A172 (cell line): ENCODE measurements at places on chromosomes 12 and 14. TPM values are rescaled to one million over a fixed set of nuclear protein-coding genes. Genes with fewer than 3 reads are reported as not detected.

DNA sequence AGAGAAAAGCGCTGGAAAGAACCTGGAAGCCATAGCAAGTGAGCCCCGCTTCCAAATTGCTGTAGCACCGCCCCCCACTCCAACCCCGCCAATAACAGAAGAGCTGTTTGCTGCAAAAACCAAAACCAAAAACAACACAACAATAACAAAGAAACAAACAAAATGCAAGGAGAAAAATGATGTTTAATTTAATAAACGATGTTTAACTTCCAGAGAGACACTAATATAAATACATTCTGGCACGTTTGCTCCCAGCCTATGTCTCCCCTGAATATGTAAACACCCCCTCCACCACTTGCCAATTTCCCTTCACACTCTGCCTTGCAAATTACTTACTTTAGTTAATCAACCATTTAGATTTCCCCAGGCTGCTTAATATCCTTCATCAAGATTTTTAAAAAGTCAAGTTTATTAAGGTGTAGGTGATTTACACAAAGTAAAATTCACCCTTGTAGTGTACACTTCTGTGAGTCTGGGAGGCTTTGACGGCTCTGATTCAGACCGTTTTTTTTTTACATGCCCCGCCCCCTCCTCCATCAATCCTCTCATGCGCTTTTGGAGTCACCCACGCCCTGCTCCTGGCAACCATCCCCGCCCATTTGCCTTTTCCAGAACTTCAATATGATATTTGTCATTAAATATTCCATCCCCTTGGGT lies 482 bp upstream of the IFI27L2 start:
- peak; percentile 45 for DNase-seq

The SPIC gene
- not detected in 2 replicates for total RNA-seq

The PCED1B gene
- total RNA-seq: 0.34 and 0.52 TPM in 2 replicates

GRCh38 chr12:68805592-68806120 lies 2.3 kb upstream of the MDM2 start:
- DNase-seq: no peak

The CMA1 gene
- not detected in 2 replicates for total RNA-seq

GRCh38 chr14:100065111-100065871 lies at the start of gene EVL:
Gene EVL, plus strand, starts transcription at chr14:100065422. Its CDS starts 79 bp downstream, at chr14:100065501.
- no peak for DNase-seq

The E2F7 gene
- 22.5 TPM in 2 replicates for total RNA-seq

The RASSF9 gene
- 0.74 and 1.4 TPM in 2 replicates for total RNA-seq

DNA sequence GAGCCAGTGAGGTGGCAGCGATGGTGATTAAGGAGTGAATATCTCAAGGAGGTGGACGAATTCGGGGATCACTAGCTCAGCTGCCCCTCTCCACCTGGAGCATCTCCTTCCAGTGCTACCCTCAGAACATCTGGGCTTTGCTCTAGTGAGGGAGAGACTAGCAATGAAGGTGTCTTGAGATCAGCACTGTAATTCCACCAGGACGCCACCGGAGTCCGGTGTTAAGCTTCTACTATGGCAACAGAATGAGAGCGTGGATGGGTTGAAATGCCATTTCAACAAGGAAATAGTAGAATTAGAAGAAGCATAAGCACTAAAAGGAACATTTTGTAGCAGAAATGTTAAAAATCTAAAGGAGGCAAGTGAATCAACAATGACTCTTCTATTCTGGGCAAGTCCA lies 61.1 kb downstream of the NTF3 start:
- DNase-seq: no peak

DNA sequence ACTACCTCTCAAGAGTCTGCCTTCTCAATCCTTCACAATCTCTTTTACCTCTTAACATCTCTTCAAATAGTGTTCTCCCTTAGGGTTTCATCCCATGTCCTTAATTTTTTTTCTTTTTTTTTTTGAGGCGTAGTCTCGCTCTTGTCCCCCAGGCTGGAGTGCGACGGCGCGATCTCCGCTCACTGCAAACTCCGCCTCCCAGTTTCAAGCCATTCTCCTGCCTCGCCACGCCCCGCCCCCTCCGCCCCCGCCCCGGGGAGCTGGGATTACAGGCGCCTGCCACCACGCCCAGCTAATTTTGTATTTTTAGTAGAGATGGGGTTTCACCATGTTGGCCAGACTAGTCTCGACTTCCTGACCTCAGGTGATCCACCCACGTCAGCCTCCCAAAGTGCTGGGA lies 7.0 kb upstream of the BCAT1 start:
- no peak for DNase-seq

DNA sequence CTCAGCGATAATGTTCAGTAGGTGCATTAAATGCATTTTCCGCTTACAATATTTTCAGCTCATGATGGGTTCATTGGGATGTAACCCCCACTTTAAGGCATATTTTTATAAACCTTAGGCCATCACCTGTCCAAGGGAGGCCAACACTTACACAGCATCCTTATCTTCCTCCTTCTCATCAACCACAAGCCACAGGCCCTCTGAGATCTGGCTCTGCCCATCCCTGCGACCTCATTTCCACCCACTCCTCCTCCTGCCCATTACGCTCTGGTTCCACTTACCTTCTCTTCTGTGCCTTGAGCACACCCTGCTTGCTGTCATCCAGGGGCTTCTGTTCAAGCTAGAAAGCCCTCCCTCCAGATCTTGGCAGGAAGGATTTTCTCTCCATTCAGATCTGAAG lies 93.2 kb downstream of the EGLN3 start:
- DNase-seq: no peak

The CLMN gene
- 1.5 and 1.8 TPM in 2 replicates for total RNA-seq

DNA sequence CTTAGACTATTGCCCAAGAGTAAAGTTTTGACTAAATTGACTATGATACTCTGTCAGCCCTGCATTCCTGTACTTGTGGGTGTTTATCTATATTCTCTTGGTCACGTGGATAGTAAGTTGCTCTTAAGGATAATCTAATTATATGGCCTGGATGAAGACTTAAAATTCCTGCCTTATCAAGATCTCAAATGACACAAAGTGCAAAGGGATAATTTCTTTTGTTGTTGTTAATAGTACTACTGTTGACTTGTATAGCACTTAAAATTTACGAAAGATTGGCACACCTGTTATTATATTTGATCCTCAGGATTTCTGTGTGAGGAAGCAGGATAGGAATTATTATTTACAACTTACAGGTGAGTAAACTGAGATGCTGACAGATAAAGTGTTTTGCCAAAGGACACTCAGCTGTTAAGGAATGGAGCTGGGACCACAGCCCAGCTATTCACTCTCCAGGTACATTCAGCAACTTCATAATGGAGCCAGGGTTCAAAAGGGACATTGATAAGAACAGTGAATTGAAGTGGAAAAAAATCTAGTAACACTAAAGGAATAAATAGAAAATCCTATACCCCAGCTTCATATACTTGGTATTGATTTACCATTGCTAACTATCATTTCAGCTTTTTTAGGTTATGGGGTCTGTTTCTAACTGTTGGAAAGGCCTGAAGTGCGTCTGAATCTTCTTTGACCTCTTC lies 53.4 kb upstream of the EVL start:
- DNase-seq: no peak

The FITM1 gene
- total RNA-seq: not detected in 2 replicates

DNA sequence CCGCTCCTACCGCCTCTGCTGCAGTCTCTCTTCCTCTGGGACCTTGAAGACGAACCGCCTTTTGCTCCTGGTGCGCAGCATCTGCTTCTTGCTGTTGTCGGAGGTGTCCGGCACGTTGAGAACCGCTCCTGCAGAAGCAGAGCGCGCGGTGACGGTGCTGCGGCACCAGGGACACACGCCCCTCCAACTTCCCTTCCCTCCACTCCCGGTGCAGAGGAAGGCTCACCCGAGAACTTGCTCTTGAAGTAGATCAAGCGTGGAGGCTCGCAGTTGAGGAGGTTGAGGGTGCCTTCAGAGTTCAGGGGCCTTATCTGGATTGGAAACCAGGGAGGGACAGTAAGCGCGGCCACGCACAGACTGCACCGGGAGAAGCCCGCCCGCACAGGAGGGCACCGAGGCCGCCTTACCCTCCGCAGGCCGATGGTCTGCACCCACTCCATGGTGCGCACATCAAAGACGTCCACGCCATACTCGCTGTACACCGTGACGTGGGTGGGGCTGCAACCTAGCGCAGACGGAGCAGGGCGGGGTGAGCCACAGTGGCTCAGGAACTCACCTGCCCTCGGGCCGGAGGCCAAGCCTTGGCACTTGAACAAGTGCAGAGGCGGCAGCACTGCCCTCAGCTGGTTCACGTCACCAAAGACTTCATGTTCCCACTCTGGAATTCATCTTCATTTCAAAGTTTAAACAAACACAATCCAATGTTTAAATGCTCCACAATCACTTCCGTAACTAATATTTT lies 17.5 kb downstream of the AMN start:
- DNase-seq: no peak

DNA sequence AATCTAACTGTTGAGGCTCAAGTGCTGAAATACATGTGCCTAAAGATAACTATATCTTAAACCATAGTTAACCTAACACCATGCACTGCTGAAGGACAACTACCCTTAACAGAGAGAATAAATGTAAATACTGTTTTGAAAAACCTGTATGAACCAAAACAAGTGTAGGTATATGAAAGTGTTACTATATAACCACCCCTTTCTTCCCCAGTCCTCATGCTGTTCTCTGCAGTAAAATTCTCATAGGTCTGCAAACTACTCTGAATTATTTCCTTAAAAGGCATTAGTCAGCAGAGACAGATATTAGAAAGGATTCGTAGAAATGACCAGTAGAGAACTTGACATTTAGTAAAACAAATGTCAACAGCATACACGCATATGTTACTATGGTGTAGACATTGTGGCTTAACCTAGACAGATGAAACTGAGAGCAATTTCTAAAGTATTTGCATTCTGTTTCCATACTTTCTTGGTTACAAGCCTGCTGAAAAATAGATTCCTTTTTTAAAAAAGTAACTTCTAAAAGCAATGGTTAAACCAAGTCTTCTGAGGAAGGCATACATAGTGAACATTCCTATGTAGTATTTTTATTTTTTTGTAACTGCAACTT lies 13.9 kb downstream of the CSRP2 start:
- no peak for DNase-seq

- no peak for DNase-seq
Observed at GRCh38 chr12:130444061-130444460, 106.4 kb downstream of the PIWIL1 start.

- DNase-seq: no peak
Observed at GRCh38 chr12:79056775-79057174, 192.2 kb downstream of the SYT1 start.

The TOMM20L gene
- total RNA-seq: not detected in 2 replicates

The FAM90A1 gene
- total RNA-seq: not detected in 2 replicates

DNA sequence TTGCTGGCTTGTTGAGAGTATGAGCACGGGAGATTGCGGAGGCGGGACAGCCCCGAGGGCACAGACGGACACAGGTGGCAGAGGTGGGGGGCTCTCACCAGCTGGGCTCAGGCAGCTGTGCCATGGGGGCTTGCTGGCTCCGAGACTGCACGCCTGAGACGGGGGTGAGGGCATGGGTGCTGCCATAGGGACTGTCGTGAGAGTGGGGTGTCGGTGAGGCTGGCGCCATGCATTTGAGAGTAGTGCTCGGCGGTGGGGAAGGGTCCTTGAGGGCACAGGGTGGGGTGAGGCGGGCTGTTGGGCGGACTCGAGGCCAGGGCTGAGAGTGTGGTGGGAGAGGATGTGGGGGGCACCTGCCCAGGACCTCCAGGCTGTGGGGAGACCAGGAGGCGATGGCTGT lies 40.7 kb upstream of the TEX22 start:
- no peak for DNase-seq

The OR4N5 gene
- not detected in 2 replicates for total RNA-seq

DNA sequence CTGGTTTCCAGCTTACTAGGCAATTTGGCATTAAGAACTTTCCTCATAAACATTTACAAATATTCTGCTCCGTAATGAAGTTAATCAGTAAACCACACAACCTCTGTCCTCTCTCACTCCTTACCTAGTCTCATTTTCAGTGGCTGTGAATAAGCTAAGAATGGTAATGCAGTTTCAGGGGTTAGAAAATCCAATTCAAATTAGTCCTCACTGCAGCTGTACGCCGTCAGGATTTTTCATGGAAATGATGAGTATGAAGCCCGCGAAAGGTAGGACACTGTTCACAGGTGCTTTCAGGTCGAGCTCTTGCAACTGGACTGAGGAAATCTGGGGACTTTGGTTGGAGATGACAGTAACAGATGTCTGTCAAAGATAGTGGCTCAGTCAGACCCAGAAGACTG lies 29.6 kb downstream of the NR1H4 start:
- no peak for DNase-seq

- DNase-seq: no peak
Observed at GRCh38 chr14:98462908-98463307, 809.1 kb downstream of the BCL11B start.

DNA sequence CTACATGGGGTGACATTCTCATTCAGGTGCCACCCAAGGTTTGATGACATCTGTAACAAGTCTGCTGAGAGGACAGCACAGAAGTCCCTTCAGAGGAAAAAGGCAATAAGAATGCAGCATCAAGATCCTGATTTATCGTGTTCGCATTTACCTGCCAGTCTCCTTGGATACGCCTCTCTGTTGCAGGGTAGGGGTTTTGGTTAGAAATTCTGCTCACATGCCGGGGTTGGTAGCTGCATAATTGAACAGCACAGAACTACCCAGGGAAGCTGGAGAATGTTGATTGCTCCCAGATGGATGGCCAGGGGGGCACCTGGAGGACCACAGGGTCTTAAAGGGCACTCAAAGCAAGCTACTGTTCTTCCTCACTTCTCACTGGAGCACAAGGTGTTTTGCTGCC lies 31.1 kb upstream of the CHST11 start:
- no peak for DNase-seq

DNA sequence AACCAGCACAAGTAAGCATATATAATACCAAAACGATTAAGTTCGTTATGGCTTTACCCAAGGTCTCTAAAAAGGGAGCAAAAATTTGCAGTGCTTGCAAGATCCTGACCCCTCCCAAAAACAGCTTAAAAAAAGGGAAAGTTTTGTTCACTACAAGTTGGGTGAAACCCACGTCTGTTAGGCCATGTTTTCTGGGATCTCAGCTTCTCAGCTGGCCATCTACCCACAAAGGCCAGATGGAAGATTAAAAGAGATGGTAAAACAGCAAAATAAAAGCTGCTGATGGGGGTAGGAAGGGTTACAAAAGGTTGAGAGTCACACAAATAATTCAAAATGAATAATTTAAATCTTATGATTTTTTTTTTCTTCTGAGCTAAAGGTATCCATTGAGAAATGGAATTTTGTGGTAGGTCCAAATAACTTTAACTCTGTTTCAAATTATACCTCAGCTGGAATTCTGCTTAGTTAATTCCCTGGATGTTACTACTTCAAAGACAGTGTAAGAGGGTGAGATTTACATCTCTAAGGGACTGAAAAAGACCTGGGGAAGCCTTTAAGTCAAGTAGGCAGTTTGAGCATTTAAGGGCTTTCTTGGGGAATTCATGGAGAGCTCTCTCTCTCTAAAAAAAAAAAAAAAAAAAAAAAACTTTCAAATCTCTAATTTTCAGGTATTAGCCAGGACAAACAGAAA lies 185.6 kb upstream of the NAV3 start:
- DNase-seq: no peak

- DNase-seq: no peak
Observed at GRCh38 chr12:123671876-123672275, 963 bp downstream of the TCTN2 start.

GRCh38 chr14:104603711-104604401 lies 716 bp downstream of the TMEM179 start:
- no peak for DNase-seq

The MAP3K9 gene
- total RNA-seq: 2.1 and 2.9 TPM in 2 replicates
